ENCODE measurements at places on chromosomes 12 and 14. TPM values are rescaled to one million over a fixed set of nuclear protein-coding genes. Genes with fewer than 3 reads are reported as not detected.

The SUOX gene
- polyA plus RNA-seq: 22.3 TPM

The BICDL1 gene
- 0.02 TPM for polyA plus RNA-seq

The ZFHX2 gene
- 0.28 TPM for polyA plus RNA-seq

DNA sequence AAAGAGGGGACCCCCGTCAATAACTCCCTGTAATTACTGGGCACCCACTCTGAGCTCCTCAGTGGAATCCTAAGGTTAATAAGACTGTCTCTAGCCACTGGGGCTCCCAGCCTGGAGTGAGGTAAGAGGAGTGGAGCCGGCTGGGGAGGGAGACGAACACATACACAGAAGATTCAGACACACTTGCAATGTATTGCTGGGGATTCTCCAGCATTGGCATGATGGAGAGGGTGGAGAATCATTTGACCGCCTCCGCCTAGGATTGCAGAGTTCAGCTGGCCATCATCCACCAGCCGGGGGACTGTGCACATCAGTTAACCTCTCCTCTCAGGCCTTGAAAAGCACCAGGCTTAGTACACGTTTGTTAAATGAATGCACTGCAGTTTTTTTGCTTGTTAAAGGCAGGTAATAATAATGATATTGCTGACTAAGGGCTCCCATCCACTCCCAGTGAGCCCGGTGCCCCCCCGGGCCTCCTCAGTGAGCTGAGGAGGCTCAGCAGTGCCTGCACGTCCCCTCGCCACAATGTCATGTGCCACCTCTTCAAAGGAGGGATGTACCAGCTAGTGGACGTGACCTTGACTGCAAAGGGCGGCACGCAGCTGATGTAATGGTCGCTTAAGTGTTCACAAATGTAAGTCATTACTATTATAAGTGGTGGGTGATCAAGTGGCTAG, 20.3 kb upstream of the FAIM2 start:
- no peak for DNase-seq

- DNase-seq: no peak
Observed at GRCh38 chr12:96409731-96410130, 9.5 kb upstream of the CDK17 start.

GRCh38 chr14:76235628-76236027, 83.9 kb downstream of the GPATCH2L start:
- no peak for DNase-seq

- no peak for DNase-seq
Observed at GRCh38 chr12:68951652-68952051, 18.7 kb upstream of the CPM start.

DNA sequence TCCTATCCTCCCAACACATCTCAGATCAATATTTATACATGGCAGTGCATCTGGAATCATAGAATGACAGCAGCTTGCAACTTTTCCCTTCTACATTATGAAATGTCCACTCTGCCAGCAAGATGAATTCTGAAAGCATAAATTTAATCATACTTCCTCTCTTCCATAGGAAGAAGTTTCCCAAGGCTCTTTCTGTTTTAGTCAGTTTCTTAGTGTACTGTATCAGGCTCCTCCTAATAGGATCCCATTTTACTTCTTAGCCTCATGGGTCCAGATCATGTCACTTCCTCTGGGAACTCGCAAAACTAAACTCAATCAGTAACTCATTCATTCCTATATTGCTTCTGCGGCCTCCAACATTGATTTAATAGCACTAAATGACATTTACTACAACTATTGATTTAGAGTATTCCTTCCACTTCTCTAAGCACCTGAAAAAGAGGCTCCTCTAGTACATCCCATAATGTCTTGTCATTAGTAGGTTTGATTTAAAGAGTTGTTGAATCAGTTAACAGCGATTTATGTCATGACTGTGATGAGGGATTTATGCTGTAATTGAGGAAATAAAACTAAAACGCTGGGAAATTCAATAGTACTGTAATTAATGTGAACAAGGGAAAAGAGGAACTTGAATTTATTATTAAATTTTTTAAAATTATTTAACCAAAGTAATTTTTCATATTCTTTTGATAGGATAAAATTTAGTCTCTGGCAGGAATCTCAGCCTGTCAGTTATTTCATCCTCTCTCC, 4.0 kb downstream of the CLEC1A start:
- no peak for DNase-seq

DNA sequence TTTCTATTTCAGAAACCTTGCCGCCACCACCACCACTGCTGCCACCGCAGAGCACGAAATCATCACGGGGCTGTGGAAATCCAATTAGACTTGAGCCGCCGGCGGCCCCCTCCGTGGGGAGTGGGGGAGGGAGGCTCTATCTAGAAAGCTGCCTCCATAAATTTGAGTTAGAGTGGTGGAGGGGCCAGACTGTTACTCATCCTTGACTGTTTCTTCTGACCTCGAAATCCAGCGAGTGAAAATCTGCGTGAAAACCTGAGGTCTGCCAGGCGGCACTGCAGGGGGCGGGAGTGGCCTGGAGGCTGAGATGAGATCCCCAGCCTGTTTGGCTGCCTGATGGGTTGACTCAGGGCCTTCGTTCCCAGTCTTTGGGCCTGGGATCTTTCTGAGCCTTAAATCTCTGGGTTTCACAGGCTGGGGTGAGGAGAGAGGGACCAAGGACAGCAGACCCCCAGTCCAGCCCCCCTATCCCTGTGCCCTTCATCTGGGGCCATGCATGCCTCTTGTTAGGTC, 29.9 kb downstream of the TSPAN9 start:
- no peak for DNase-seq

Measured in BJ (cell line).